Activated CD4-positive, alpha-beta T cell treated with anti-CD3 and anti-CD28 coated beads, Interleukin-2, amount 10 ng/mL, durations not matched to agents 24 days and 14 days (primary cell): ENCODE measurements at places on chromosomes 13 and 19. TPM values are rescaled to one million over a fixed set of nuclear protein-coding genes. Genes with fewer than 3 reads are reported as not detected.

- no peaks in the 10 kb centered on the region for H3K36me3 ChIP-seq
- H3K27me3 ChIP-seq: peaks cover 4% of the 10 kb centered on the region
- H3K27ac ChIP-seq: no peak overlapping the region
- no peak for DNase-seq
These were observed 5.5 kb upstream of the PTBP1 start for GRCh38 chr19:791567-792305.

- peak overlapping the region; percentile 90 for H3K4me3 ChIP-seq
- H3K27ac ChIP-seq: peak overlapping the region; percentile 98
- DNase-seq: no peak
- peaks cover 30% of the 10 kb centered on the region for H3K4me1 ChIP-seq
These were observed 772 bp downstream of the PARP4 start for GRCh38 chr13:24511816-24512196.

DNA sequence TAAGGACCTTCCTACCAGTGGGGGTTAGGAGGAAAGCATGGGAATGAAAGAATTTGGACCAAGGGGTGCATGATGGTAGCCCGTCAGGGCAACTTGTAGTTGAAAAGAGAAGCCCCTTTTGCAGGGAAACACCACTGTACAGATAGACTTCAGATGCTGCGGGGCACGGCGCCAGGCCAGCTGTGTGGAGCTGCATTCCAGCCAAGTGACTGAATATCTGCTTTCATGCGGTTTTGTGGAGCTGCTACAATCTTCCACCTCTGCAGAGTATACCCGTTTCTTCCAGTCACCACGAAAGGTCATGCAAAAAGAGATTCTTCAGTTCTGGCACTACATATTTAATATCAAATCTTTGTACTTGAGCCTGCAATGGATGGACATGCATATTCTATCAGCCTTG lies 104.7 kb downstream of the RGCC start:
- H3K4me3 ChIP-seq: no peak overlapping the region
- no peak for DNase-seq
- no peaks in the 10 kb centered on the region for H3K36me3 ChIP-seq
- H3K27ac ChIP-seq: no peak overlapping the region
- no peaks in the 10 kb centered on the region for H3K27me3 ChIP-seq
- peaks cover 3% of the 10 kb centered on the region for H3K4me1 ChIP-seq

DNA sequence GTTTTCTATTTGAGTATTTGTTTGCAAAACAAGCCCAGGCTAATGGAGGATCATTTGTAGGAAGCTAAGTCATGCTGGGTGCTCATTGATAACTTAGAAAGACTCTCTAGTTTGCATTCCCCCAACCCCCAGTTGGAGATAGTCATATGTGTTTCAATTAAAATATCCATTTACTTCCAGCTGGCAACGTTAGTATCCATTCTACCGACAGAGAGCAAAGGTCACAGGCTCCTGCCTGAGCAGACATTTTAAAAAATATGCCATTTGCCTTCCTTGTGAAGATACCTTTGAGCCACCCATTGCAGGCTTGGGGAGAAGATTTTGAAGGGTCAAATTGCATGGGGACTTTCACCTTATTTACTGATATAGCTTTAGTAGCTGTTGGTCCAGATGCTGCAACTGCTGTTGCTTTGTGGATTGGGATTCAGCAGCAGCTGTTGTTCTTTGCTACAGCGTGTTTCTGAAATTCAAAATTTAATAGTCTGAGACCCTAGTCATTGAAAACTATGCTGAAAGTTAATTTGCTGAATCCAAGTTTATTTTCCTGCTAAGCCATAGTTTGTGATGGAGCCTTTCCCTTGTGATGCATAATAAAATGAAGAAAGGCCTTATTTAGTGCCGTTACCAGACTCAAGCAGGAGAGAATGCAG lies 335.1 kb downstream of the GPC6 start:
- H3K4me1 ChIP-seq: no peaks in the 10 kb centered on the region
- no peaks in the 10 kb centered on the region for H3K27me3 ChIP-seq
- H3K4me3 ChIP-seq: no peak overlapping the region
- no peak overlapping the region for H3K27ac ChIP-seq
- no peak for DNase-seq

GRCh38 chr13:39210961-39211534 lies 172.8 kb downstream of the NHLRC3 start:
- no peaks in the 10 kb centered on the region for H3K4me1 ChIP-seq
- no peak for DNase-seq
- no peaks in the 10 kb centered on the region for H3K36me3 ChIP-seq

GRCh38 chr19:36207605-36208252 lies 6.7 kb downstream of the ZNF565 start:
- H3K27me3 ChIP-seq: no peaks in the 10 kb centered on the region
- DNase-seq: no peak
- no peaks in the 10 kb centered on the region for H3K36me3 ChIP-seq
- no peak overlapping the region for H3K4me3 ChIP-seq

- no peaks in the 10 kb centered on the region for H3K36me3 ChIP-seq
- H3K4me1 ChIP-seq: no peaks in the 10 kb centered on the region
- DNase-seq: no peak
- no peak overlapping the region for H3K27ac ChIP-seq
- peaks cover 16% of the 10 kb centered on the region for H3K27me3 ChIP-seq
- H3K4me3 ChIP-seq: no peak overlapping the region
These were observed 98.2 kb downstream of the RBM26 start for GRCh38 chr13:79307866-79308298.

GRCh38 chr19:3479177-3479833 lies 1.0 kb downstream of the SMIM24 start:
- no peaks in the 10 kb centered on the region for H3K36me3 ChIP-seq
- no peak overlapping the region for H3K27ac ChIP-seq
- peaks cover 16% of the 10 kb centered on the region for H3K4me1 ChIP-seq
- DNase-seq: peak; percentile 86
- peaks cover 2% of the 10 kb centered on the region for H3K27me3 ChIP-seq

GRCh38 chr19:27975419-27976005 lies 1237.4 kb downstream of the UQCRFS1 start:
- H3K27me3 ChIP-seq: no peaks in the 10 kb centered on the region
- no peaks in the 10 kb centered on the region for H3K4me1 ChIP-seq
- no peak overlapping the region for H3K27ac ChIP-seq
- no peak overlapping the region for H3K4me3 ChIP-seq

DNA sequence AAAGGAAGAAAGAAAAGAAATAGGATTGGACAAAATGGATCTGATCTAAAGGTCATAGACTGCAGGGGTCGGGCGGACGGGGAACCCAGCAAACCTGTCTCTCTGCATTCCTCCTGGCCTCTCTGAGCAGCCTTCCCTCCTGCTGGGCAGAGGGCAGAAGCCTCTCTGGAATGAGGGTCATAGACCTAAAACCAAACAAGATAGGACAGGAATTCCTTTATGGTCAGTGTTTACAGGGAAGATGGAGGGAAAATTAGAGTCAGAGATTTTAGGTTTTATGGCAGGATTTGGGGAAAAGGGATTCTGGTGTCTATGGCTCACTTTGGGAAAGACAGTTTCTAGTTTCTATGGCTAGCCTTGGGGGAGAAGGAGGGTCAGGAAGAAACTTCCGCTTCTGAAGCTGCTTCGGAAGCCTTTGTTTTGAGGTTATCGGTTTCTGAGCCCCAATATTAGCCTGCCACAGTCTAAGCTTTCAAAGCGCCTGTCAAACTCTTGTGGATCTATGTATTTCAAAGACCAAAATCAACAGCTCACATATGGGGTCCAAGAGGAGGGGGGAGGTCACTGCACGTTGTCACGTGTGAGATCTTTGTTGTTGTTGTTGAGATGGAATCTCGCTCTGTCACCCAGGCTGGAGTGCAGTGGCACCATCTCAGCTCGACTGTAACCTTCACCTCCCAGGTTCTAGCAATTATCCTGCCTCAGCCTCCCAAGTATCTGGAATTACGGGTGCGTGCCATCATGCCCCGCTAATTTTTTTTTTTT lies 18.9 kb upstream of the DPRX start:
- no peak for DNase-seq
- no peak overlapping the region for H3K27ac ChIP-seq
- H3K4me3 ChIP-seq: no peak overlapping the region
- H3K36me3 ChIP-seq: no peaks in the 10 kb centered on the region

DNA sequence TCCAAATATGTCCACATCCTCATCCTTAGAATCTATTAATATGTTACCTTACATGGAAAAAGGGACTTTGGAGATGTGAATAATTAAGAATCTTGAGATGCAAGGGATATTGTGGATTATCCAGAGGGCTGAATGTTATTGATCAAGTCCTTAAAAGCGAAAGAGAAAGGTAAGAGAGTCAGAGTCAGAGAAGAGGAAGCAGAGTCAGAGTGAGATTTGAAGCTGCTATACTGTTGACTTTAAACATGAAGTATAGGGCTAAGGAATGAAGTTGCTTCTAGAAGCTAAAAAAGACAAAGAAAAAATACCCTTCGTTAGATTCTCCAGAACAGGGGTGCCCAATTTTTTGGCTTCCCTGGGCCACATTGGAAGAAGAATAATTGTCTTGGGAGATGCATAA lies 627.2 kb upstream of the SLITRK6 start:
- H3K4me3 ChIP-seq: no peak overlapping the region
- DNase-seq: no peak
- no peaks in the 10 kb centered on the region for H3K4me1 ChIP-seq
- no peaks in the 10 kb centered on the region for H3K27me3 ChIP-seq
- no peak overlapping the region for H3K27ac ChIP-seq

CEACAM16 gene
- total RNA-seq: not detected in 2 replicates

LILRB5 gene
- not detected in 2 replicates for total RNA-seq

ARHGAP45 gene
- total RNA-seq: 176 and 183 TPM in 2 replicates

NAPSA gene
- total RNA-seq: 13.6 and 18.0 TPM in 2 replicates

MISP gene
- not detected in 2 replicates for total RNA-seq

SIGLECL1 gene
- not detected in 2 replicates for total RNA-seq

IZUMO4 gene
- total RNA-seq: 9.5 and 10.0 TPM in 2 replicates

PSG6 gene
- total RNA-seq: not detected in 2 replicates
